ENCODE measurements at places on chromosomes 3 and 15.

DNA sequence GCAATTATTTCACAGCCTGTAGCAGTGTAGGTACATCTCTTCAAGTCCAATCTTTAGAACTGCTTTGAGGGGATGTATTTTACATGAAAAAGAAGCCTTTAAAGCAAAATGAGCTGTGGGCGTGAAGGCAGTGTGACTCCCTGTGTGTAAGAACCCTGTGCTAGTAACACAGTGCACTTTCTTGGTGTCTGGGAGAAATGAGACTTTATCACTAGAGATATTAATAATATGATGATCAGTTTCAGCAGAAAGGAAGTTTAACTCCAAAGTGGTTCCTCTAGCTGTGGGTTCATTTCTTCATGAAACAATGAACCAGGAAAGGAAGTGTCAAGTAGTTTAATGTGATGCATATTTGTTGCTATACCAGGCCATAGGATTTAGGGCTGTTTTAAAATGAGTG lies 41.5 kb downstream of the SLCO3A1 start:
- no peak for DNase-seq

- DNase-seq = no peak
Measured at GRCh38 chr3:67737906-67738865, 83.8 kb upstream of the SUCLG2 start.

DNA sequence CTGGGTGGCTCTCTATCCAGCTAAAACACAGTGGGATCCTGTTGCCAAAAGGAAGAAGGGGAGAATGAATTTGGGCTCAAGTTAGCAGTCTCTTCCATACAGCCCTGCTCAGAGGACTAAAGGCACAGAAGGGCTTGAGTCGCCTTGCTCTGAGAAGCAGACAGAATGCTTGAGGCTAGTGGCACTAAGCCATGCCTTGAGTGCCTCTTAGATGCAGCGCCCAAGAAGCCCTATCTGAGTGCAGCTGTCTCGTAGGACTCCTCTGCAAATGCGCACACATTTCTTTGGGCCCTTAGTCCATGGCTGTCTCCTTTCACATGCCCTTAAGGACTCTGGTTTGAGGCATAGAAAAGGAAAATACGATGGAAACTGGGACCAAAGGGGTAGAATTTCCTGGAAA lies 211.3 kb upstream of the CHRM5 start:
- DNase-seq = no peak

- DNase-seq = no peak
Measured at GRCh38 chr15:27057904-27058645, 87.1 kb downstream of the GABRG3 start.

DNA sequence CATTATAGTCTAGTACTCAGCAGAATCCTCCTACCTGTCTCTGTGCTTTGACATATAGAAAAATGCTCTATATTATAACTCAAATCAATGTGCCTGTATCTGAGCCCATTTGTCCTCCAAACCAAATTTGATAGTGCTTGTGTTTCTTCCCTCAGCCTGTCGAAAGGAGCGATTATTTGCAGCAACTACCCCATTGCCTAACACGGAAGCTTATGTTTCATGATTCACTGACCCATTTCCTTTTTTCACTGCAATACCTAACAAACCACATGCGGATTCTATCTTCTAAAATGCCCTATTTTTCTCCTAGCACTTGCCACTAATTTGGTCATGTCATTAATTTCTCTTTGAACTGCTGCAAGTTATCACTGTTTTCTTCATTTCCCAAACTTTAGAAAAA lies 1220.6 kb upstream of the CADM2 start:
- no peak for DNase-seq

DNA sequence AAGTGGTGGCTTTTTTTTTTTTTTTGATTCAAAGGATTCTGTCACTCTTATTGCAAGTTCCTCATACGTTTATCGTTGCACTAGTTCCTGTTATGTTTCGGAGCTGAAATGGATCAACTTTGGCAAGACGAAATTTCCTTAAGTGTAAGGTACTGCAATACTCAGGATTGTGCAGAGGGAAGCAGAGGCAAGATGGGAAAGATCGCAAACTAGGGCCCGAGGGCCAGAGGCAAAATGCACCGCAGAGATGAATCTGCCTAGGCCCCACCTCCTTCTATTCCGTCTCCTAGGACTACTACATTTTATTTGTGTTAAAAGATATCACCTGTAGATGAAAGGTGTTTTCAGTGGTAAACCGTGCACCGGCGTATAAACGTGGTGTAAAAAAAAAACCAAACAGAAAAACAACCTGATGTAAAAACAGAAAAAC lies 331 bp downstream of the RNU6-1 start:
- DNase-seq = no peak

DNA sequence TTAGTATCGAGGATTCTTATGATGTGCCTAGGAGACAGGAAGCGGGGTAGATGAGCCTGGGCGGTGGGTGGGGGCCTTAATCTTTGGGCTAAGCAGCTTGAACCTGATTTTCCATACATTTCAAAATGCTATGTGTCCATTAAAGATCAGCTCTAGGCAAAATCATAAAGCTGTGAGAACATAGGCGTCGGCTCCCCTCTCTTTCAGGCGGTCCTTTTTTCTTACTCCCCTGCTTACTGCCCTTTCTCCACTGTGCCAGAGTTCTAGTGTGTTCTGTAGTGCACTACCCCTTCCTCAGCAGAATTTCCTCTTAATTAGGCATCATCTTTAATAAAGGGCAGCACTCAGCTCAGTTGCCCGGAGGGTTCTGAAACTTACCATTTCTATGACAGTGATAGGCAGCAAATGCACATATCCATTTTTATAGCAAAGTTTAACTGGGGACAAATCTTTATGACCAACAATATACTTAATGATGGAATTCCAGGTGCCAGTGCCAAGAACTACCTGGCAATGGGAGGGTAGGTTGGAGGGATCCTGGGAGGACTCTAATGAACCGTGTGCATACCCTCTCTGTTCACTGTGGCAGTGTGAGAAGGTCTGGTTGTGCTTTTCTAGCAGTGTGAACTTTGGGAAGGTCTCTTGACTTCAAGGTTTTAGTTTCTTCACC lies 404.5 kb upstream of the TPM1 start:
- DNase-seq = no peak

DNA sequence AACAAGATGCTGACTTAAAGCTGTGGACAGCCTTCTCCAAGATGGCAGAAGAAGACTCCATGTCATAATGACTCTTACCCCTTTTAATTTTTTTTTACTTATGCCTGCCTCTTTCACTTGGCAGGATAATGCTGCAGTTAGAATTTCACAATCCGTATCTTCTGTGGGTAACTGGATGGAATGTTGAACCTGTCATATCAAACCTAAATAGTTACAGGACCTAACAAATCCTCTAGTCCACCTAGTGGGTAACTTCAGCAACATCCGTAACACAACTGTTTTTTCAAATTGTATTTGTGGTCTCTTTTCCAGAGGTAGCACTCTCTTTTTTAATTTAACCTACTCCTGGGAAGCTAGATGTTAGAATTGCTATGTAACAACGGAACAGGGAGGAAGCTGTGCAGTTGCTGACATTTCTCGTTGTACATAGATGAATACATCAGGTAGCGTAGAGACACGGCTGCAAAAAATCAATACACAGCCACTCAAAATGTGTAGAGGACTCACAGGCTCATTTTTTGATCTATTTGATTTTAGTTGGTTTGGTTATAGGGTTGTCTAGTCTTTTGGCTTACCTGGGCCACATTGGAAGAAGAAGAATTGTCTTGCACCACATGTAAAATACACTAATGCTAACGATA lies 43.9 kb upstream of the TRPM1 start:
- no peak for DNase-seq

DNA sequence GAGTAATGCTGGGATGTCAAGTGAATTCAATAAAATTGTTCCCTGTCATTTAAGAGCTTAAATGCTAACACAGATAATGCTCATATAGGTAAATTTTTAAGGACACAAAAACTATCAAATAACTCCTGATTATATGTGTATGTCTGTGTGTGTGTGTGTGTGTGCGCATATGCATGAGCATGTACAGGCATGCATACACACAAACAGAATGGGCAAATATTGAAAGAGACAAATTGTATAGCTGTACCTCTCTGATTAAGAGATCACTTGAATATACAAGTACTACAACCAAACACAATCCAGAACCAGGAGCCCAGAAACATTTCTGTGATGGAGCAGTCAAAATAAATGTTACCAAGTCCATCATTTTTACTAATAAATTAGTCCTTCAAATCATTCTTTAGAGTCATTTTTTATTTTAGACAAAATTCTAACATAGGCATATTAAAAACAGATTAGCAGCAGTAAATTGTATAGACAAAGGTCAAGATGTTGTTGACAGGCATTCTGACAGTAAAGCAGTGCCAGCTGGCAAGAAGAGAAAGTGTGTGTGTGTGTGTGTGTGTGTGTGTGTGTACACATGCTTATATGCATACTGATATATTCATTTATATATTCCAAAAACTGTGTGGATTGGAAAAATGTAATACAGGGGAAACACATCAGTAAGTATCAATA lies 145.3 kb downstream of the CD47 start:
- no peak for DNase-seq

GRCh38 chr3:172186607-172187006 lies 147.2 kb downstream of the FNDC3B start:
- DNase-seq = no peak

GRCh38 chr3:58323529-58324390 lies 8.9 kb upstream of the PXK start:
- DNase-seq = no peak

GRCh38 chr3:132925256-132925930 lies 112.8 kb upstream of the TMEM108 start:
- DNase-seq = no peak

GRCh38 chr15:52281085-52282035 lies 14.2 kb downstream of the MYO5C start:
- no peak for DNase-seq

DNA sequence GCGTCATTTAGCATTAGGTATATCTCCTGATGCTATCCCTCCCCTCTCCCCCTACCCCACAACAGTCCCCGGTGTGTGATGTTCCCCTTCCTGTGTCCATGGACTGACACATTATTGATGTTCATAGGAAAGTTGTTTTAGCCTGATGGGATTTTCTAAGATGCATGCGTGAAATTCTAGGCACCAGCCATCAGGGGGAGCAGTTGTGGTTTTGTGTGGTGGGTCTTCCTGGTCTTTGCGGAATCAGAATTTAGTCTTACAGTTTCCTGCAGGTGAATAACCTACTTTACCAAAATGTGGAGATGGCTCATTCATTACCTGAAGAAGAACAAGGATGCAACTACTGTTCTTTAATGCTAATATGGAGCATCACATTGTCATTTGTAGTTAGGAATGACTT lies 455.0 kb upstream of the THBS1 start:
- no peak for DNase-seq

- DNase-seq = no peak
Measured at GRCh38 chr3:23928524-23928923, 11.6 kb downstream of the RPL15 start.

- DNase-seq = no peak
Measured at GRCh38 chr15:63244976-63245645, 32.3 kb upstream of the APH1B start.

DNA sequence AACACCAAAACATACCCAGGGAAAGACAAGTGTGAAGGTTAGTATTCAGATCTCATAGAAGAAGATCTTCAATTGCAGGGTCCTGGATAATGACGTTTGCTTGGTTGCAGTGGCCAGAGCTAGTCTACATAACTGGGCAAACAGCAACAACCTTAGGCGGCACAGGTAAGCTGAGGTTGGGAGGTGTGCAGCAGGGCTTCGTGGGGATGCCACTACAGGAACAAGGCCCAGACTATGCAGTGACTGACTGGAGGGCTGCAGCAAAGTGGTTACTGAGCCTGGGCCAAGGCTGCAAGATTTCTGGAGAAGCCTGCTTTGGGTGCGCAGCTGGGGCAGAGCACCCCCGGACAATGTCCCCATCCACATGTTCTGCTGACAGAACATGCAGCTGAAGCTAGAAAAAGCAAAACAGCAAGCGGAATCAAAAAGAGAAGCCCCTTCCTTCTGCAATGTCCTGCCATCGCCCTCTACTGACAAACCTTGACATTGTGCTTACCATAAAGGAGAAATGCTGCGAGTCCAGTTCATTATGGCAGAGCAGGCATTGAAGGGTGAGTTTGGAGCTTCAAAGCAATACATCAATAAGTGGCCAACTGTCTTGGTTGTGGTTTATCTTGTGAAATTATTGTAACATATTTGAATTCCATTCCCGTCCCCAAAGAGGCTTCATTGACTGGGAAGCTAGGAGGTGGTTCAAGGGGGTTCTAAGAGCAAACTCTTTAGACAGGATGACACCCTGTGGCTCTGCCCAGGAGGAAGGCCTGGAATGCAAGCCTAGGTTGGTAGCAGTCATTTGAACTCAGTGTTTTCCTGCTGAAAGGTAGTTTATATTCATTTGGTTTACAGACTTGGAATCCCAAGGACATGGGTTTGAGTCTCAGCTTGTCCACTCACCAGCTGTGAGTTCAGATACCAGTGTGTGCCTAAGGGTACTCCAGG lies 217.0 kb downstream of the PDCD6IP start:
- no peak for DNase-seq

GRCh38 chr3:42960282-42960681 lies 18.8 kb upstream of the GASK1A start:
- no peak for DNase-seq

GRCh38 chr3:30577788-30578187 lies 28.6 kb upstream of the TGFBR2 start:
- DNase-seq = no peak

DNA sequence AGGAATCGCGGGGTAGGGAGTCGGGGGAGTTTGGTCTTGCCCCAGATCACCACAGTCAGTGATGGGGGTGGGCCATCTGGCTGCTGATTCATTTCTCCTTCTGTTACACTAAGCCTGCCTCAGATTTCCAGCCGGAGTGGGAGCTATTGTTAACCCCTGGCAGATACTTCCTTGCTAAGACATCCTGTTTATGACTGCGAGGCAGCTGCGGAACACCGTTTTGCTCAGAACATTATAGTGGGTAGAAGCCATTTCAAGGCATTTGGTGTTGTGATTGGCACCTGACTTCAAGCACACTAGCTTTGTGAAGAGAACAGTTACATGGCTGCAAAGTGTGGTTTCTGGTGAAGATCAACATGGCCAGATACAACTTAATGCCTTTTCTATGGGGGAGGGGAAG lies 73.8 kb downstream of the FLNB start:
- DNase-seq = peak; percentile 11

DNA sequence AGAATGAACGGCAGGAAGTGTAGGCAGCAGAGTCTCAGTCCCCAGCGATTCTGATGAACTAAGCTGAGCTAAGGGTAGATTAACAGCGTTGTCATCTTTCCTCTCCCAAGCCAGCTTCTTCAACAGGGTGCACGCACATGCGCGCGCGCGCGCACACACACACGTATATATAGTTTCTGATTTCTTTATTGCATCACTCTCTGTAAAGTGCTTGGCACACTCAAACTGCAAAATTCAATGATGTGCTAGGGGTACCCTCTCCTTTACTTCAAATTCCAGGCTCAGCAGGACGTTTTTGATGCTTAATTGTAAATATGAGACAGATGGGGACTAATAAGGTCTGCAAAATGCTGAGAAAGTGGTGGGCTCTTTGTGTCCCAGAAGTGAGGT lies 26.1 kb upstream of the VPS8 start:
- no peak for DNase-seq

- no peak for DNase-seq
Measured at GRCh38 chr15:28051955-28052633, 47.0 kb downstream of the OCA2 start.
